Stimulated activated CD8-positive, alpha-beta memory T cell treated with anti-CD3 and anti-CD28 coated beads, Interleukin-15, amount 100 ng/mL, for 1 hour (primary cell): ENCODE measurements at places on chromosomes 3 and 15.

DNA sequence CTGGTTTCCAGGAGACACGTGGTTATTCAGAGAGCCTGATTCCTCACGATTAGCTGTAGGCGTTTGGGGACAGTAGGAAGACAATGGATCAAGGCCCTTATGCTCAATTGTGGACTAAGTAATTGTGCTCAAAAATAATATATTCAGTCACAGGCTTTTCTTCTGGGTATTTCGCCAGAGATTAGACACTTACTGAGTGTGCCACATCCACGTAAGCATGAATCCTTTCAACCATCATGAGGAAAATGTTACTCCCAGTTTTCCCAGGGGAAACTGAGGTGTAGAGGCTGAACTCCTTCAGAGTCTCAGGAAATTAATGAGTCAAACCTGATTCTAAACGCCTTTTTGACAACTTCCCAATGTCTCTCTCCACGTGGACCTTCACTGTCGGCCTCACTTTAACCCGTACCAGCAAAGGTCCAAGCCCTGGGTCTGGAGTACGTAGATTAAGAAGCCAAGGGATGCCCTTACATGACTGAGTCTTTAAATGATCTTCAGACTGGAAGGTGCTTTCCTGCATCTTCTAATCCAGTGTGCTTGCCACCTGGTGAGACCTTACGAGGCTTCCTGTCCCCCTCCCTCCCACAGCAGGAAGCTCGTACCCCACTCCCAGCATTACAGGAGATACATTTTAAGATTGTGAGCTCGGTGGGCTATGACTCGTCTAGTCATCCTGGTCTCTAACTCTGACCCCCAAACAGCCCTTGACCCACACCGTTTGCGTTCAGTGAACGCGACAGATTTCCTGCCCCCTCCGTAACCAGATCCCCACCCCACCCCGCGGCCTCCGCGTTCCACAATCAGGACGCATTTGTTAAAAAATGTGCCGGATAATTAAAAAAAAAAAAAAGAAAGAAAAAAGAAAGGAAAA lies 1.7 kb downstream of the PKM start:
- no peak for DNase-seq

DNA sequence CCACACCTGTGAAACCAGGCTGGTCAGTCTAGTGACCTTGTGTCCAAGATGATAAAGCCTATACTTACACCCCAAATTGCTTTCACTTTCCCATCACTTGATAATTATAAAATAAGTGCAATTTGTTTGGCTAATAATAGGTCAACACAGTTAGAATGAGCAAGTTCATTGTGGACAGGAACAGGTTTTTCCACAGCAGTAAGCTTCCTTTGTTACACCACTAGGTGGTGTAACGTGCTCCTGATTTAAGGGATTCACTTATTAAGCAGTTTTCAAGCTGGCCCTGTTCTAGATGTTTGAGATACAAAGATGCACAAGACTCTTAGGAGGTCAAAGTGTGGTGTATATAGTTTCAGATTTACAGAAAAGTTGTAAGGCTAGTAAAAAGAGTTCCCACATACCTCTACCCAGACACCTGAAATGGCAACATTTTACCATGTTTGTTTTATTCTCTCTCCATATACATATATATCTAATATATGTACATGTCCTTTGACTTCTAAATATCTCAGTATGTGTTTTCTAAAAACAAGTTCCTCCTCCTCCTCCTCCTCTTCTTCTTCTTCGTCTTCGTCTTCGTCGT lies 6.8 kb upstream of the MFSD1 start:
- DNase-seq, result no peak

DNA sequence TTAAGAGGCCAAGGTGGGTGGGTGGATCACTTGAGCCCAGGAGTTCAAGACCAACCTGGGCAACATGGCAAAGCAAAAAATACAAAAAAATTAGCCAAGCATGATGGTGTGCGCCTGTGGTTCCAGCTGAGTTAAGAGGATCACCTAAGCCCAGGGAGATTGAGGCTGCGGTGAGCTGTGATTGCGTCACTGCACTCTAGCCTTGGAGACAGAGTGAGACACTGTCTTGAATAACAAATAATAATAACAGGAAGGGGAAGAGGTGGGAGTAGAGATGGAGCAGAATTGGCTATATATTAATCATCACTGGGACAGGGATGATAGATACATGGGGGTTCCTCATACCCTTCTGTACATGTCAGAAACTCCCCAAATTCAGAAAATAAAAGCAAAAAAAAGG lies 23.8 kb upstream of the NMB start:
- DNase-seq, result no peak

DNA sequence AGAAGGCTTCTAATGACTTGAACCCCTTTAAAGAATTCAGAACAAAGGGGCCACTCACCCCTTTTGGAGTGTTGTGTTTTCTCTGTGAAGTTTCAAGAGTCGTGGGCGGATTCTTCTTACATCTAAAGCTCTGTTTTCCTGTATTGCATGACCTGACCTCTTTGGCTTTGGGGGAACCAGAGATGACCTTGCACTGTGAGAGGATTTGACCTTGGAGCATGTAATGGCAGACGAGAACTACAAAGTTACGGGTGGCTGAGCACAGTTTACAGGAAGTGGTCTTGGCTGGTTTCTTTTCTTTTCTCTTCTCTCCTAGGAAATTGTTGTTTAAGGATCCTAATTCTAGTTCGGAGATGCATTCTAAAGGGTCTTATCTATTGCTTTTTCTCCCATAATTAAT lies 6.2 kb upstream of the BDH1 start:
- no peak for DNase-seq

DNA sequence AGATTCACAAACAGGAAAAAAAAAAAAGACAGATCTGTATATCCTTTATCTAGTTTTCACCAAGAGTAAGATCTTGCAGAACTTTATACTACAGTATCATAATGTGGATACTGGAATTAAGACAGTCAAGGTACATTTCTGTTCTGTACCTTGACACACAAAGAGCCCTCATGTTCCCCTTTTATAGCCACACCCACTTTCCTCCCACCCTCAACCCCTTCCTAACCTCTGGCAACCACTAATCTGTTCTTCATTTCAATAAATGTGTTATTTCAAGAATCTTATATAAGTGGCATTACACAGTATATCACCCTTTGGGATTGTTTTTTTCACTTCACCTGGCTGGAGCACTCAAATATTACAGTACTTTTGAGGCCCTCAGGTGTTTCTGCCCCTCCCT lies 3.6 kb upstream of the RAB6B start:
- DNase-seq, result no peak

DNA sequence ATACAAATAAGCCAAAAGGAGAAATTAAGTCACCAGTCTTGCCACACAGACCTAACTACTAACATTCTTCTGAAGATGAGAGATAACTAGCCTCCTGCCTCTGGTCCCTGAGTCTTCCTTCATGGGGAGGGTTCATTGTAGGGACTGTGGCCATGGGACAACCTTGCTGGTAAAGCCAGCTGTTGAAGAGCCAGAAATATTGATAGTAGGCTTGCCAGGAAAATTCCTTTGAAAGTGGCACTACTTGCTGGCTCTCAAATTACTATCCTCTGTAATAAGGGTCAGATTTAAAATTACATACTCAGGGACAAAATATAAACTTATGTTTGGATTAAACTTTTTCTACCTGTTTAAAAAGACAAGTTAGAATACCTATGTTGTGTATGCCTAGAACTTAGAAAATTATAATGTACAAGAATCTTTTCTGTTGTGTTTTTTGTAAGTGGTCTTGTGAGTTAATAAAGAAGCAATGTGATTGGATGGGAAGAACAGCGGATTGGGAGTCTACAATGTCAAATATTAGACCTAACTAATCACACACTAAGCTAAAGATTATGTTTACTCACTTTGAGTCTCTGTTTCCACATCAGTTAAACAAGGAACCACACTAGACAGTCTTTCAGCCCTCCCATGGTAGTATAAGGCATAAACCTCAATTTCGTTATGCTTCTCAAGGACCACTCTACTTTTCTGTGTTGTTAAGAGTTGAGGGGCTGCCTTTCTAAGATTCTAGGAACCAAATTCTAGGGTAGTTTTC lies 60.0 kb upstream of the TRIM71 start:
- no peak for DNase-seq

DNA sequence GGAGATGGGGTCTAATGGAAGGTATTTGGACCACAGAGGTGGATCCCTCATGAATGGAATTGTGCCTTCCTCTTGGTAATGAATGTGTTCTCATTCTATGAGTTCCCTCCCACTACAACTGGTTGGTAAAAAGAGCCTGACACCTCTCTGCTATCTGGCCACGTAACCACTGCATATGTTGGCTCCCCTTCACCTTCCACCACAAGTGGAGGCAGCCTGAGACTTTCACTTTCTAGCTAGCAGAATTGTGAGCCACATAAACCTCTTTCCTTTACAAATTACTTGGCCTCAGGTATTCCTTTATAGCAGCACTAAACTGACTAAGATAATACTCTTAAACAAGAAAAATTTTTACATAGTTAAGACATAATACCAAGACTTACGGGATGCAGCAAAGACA lies 155.3 kb downstream of the NR1I2 start:
- DNase-seq, result no peak

DNA sequence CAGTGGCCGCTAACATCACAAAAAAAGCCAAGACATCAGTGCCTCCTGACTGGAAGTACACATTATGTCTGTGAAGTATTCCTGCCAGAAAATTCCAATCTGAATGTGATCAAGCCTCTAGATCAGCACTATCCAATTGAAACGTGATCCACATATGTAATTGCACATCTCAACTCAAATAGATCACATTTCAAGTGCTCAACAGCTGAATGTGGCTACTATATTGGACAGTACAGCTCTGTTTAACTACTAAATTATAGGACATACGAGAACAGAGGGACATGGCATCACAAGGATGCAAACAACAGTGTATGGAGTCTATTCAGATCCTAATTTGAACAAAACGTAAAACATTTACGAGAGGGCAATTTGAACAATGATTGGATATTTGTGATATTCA lies 542 bp upstream of the UBAP1L start:
- DNase-seq, result no peak

- DNase-seq, result no peak
Measured at GRCh38 chr15:95724908-95725633, 605.4 kb upstream of the NR2F2 start.

DNA sequence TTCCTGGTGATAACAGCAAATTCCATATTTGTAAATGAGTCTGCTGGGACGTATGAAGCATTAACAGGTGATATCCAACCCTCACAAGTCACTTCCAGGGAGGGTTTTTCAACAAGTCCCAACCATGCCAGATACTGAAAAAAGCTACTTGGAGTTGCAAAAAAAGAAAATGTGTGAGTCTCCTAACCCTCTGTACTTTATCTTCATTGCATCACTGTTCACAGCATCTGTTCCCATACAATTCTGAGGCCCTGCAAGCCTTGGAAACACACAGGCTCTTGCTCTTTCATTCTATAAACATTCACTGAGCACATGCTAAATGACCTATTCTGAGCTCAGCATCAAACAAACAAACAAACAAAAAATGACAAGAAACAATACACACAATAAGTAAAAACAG lies 120.8 kb downstream of the RFTN1 start:
- no peak for DNase-seq

DNA sequence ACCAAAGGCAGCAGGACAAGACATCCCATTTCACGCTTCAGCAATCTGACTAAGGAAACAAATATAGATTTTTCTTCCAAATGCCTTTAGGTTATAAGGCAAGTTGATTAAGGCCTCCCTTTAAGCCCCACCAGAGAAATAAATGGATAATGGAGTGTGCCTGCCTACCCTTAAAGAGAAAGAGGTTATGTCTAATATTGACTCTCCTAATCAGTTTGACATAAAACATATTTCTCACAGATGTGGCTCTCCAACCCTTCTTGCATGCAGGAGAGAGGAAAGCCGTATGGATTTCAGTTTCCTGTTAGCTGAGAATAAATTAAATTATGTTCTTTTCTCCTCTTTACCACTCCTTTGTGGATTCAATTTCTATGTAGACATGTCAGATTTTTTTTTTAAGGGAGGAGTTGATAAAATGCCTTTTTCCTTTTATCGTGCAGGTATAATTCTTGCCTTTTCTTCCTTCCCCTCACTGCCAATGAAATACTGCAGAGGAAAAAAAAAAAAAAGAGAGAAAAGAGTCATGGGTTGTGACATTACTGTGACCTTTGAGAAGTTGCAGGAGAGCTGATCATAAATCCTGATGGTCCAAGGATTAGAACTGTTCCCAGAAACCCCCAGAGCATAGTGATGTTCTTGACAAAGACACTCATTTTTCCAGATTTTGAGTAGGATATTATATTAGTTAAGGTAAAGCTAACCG lies 355.3 kb upstream of the SLCO3A1 start:
- no peak for DNase-seq

DNA sequence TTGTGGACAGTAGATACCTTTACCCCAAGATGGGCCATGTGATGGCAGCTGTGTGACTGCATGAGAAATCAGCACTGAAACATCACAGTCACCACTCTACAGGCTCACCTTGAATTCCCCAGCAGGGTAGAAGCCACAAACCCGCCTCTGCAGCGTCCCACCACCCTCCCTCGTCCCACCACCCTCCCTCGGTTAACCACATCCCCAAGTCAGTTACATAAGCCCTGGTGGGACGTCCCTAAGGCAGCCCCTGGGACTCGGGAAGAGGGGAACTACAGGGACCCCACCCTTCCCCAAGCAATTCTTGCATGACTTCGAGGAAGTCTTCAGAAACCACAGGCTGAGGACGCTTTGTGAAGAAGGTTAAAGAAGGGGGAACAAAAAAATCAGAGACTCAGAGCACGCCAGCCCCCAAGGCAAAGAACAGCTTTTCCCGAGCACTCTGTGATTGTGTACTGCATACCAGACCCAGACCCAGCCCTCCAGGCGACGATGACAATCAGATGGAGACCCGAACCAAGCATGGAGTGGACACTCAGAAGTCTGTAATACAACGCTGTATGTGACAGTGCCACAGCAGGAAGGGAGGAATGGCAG lies 60.5 kb downstream of the SH3BP5 start:
- peak; percentile 70 for DNase-seq

- DNase-seq, result no peak
Measured at GRCh38 chr3:106255870-106256248, 387.0 kb upstream of the CBLB start.

DNA sequence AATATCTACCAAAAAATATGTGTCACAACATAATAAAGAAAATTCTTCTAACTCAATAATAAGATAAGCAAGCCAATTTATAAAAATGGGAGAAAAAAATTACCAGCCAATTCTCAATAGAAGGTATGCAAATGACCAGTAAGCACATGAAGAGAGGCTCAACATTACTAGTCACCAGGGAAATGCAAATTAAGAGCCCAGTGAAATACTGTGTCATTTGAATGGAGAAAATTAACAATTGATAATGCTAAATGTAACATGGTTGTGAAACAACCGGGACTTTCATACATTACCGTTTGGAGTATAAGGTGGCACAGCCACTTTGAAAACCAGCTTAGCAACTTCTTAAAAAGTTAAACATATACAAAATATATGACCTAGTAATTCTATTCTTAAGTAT lies 460.7 kb downstream of the IGSF11 start:
- DNase-seq, result no peak

DNA sequence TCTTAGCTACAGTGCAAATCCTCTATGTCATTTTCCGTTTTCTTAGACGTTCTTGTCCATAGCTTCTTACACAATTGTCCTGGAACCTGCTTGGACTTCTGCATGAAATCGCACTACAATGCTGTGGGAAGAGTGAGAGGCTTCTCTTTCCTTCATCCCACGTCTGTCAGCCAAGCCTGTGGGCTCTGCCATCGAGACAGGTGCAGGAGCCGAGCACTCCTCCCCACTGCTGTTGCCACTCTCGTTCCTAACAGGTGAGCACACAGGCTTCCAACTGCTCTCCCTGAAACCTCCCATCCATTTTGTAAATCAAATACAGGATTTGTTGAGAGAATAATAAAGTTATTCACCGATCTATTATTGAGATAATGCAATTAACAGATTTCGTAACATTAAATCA lies 23.5 kb downstream of the ZXDC start:
- no peak for DNase-seq

GRCh38 chr3:101823525-101823924 lies 25.8 kb upstream of the NFKBIZ start:
- DNase-seq, result no peak
